ENCODE measurements at places on chromosomes 13 and 19.

GRCh38 chr19:6723738-6724137, 3.3 kb upstream of the C3 start:
- DNase-seq: no peak

DNA sequence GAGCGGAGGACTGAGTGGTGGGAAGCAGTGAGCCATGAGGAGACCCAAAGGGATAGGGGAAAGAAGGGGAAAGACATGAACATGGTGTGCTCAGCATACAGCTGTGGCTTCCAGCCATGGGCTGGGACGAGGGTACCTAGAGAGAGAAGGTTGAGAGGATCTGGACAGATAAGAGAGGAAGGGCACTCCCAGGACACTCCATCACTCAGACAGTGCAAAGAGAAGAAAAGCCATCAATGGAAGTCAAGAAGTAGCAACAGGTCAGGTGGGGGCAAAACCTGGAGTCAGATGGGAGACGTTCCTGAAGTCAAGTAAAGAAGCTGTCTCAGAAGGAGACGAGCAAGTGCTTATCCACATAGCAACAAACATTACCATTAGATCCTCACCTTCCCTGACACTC, 40.2 kb upstream of the UBAC2 start:
- no peak for DNase-seq

DNA sequence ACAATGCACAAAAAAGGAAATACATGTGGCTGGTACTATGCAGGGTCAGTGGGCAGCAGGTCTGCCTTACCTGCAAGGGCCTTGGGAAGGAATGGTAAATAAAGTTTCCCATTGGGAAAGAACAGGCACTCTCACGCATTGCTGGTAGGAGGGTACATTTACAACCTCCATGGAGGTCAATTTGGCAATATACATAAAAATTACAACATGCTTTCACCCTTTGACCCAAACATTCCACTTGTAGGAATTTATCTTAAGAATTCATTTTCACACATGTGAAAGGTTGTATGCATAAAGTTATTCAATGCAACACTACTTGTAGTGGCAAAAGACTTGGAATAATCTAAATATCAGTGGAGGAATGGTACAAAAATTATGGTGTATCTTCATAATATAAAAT, 216.4 kb downstream of the DLEU7 start:
- no peak for DNase-seq

DNA sequence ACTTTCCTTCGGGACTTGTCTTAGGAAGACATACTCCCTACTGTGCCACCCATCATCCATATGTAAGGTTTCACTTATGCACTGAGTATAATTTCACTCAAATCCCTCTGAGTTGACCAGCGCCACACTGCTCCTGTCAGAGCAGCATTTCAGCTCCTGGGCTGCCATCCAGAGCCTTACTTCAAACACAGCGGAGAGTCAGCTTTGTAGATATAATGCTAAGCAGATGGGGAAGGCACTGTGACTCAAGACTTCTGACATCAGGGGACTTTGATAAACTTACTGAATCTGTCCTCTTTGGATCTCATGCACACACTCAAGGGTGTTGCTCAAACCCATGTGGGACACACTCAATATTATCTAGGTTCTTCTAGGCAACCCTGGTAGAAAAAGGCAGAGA, 34.9 kb downstream of the DOCK9 start:
- DNase-seq: no peak

DNA sequence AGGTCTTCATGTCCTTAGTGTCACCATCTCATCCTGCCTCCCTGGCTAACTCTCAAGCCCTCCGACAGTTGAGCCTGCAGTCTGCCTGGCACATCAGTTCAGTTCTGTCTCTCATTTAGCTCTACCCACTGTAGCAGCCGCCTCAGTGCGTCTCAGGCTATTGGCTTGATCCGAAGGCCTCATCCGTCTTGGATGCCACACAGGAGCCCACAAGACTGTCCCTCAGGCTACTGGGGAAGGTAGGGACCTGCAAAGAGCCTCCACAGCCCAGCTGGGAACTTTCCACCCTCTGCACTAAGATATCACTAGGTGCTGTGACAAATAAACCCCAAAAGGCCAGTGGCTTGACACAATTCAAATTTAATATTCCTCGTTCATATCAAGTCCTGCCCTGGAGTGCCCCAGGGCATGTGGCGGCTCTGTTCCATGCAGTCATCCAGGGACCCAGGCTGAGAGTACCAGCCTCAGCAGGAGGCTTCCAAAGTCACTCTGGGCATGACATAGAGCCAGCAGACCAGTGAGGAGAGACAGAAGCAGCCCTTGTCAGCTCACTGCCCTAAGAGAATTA, 5.7 kb downstream of the VSTM2B start:
- no peak for DNase-seq

GRCh38 chr19:7888826-7889217, 512 bp downstream of the LRRC8E start:
- no peak for DNase-seq
